Effector memory CD8-positive, alpha-beta T cell (primary cell): ENCODE measurements at places on chromosomes 12 and 14.

- H3K4me1 ChIP-seq, result no peaks in the 10 kb centered on the region
- no peak overlapping the region for H3K4me3 ChIP-seq
- peaks cover 25% of the 10 kb centered on the region for H3K27me3 ChIP-seq
Observed at GRCh38 chr12:39144613-39145061, 239.2 kb upstream of the CPNE8 start.

GRCh38 chr14:36524220-36524837 is 4.3 kb upstream of the NKX2-1 start:
- H3K27me3 ChIP-seq, result peaks cover 58% of the 10 kb centered on the region
- DNase-seq, result no peak
- H3K4me3 ChIP-seq, result no peak overlapping the region
- peaks cover 3% of the 10 kb centered on the region for H3K4me1 ChIP-seq
- H3K27ac ChIP-seq, result no peak overlapping the region
- H3K36me3 ChIP-seq, result no peaks in the 10 kb centered on the region

DNA sequence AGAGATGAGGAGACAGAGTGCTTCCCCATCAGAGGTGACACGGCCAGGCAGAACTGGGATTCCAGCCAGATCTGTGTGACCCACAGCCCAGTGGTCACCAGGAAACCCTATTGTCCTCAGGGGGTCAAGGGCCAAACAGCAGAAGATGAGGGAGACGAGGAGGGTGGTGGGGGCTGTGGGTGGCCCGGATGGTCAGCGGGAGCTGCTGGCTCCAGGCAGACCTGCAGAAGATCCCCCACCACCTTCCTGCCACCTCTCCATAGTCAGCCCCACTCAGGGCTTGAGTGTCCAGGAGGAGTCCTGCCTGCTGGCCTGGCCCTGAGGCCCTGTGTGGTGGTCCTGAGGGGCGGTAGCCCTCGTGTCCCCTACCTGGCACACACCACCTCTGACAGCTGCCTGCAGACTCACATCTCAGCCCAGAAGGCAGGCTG is 136.8 kb downstream of the CALM1 start:
- H3K36me3 ChIP-seq, result peaks cover 3% of the 10 kb centered on the region
- H3K4me3 ChIP-seq, result no peak overlapping the region
- H3K27ac ChIP-seq, result peak overlapping the region; percentile 55

DNA sequence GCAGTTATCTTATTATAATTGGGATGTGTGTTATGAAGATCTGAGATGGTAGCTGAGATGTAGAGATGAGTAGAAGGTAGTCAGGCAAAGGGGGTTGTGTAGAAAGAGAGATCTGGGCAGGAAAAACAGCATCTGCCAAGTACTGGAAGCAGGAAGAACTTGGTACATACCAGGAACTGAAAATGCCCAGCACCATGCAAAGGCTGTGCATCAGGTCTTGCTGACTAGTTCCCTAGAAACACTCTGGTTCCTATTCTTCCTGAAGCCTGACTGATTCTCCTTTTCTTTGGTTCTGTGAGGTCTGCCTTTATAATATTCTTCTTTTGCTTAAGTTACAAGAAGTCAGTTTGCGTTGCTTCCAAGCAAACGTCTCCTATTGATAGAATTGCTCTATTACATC is 6.7 kb upstream of the NFATC4 start:
- H3K4me3 ChIP-seq, result no peak overlapping the region
- DNase-seq, result no peak
- H3K4me1 ChIP-seq, result peaks cover 9% of the 10 kb centered on the region
- H3K27ac ChIP-seq, result no peak overlapping the region
- H3K27me3 ChIP-seq, result peaks cover 53% of the 10 kb centered on the region

DNA sequence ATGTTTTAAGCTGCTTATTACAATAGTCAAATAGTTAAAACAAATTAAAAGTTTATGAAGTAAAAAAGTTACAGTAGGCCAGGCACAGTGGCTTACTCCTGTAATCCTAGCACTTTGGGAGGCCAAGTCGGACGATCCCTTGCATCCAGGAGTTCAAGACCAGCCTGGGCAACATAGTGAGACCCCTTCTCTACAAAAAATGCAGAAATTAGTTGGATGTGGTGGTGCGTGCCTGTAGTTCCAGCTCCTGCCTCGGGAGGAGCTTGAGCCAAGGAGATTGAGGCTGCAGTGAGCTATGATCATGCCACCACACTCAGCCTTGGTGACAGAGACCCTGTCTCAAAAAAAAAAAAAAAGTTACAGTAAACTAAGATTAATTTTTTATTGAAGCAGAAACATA is 142.6 kb downstream of the MIPOL1 start:
- DNase-seq, result no peak
- H3K4me1 ChIP-seq, result no peaks in the 10 kb centered on the region
- H3K4me3 ChIP-seq, result no peak overlapping the region
- no peak overlapping the region for H3K27ac ChIP-seq
- no peaks in the 10 kb centered on the region for H3K27me3 ChIP-seq

DNA sequence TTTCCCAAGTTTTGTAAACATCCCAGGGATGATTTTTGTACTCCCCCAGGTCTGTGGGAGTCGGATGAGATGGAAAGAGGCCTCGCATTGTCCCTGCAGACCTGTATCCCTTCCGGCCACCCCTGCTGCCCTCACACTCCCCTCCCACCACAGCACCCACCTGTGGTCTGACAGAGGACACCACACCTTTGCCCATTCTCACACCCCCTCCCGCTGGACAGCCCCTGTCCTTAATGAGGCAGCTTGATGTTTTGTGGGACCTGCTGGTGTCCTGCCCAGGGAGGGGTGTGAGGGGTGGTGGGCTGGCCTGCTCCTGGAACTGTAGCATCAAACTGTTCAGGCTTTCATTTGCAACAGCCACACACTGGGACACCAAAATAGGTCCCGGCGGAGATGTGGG is 71.3 kb downstream of the EID3 start:
- H3K4me3 ChIP-seq, result no peak overlapping the region
- H3K27me3 ChIP-seq, result no peaks in the 10 kb centered on the region
- H3K36me3 ChIP-seq, result peaks cover 3% of the 10 kb centered on the region
- H3K4me1 ChIP-seq, result peaks cover 9% of the 10 kb centered on the region
- DNase-seq, result no peak

GRCh38 chr12:73124480-73124879 is 852.3 kb downstream of the TRHDE start:
- H3K4me3 ChIP-seq, result no peak overlapping the region
- H3K36me3 ChIP-seq, result no peaks in the 10 kb centered on the region
- no peak overlapping the region for H3K27ac ChIP-seq
- H3K27me3 ChIP-seq, result no peaks in the 10 kb centered on the region
- H3K4me1 ChIP-seq, result no peaks in the 10 kb centered on the region

DNA sequence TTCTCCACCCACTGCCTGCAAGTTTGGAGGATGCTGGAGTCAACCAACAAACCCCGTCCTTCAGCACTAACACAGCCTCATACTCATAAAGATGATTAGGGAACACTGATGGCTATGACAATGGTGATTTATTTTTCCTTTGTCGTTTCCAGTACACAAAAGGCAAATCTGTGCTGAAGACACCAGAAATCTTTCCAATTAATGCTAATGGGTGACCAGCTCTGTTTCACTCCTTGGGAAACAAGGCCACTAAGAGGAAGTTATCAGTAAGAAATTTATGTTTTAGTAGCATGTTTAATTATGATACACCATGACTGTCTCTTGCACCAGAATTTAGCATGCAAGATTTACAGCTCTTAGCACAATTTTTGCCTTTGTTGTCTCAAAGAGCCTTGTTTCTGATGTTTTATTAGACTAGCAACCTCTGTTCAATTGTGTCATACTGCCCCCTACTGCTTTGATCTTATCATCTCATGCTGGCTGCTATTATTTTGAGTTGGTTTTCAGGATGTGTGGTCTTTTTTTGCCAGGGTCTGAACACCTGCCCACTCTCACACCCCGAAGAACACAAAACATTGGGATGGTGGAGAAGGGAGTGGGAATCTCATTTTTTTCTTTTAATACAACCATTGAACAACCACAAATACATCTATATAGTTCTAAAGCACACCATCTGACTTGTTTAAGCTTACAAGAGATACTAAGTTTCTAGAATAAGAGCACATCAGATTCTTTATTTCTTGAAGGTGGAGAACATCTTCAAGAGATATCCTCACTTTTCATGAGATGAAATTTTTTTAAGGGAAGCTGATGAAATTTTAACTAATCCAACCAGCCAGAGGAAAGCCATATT is 160.9 kb downstream of the SPTSSA start:
- H3K27me3 ChIP-seq, result peaks cover 24% of the 10 kb centered on the region
- no peaks in the 10 kb centered on the region for H3K36me3 ChIP-seq
- no peak overlapping the region for H3K27ac ChIP-seq
- no peak overlapping the region for H3K4me3 ChIP-seq
- DNase-seq, result no peak

- H3K36me3 ChIP-seq, result no peaks in the 10 kb centered on the region
- H3K27me3 ChIP-seq, result no peaks in the 10 kb centered on the region
- no peaks in the 10 kb centered on the region for H3K4me1 ChIP-seq
- H3K4me3 ChIP-seq, result no peak overlapping the region
- H3K27ac ChIP-seq, result no peak overlapping the region
Observed at GRCh38 chr12:84810611-84811010, 102.0 kb downstream of the SLC6A15 start.

DNA sequence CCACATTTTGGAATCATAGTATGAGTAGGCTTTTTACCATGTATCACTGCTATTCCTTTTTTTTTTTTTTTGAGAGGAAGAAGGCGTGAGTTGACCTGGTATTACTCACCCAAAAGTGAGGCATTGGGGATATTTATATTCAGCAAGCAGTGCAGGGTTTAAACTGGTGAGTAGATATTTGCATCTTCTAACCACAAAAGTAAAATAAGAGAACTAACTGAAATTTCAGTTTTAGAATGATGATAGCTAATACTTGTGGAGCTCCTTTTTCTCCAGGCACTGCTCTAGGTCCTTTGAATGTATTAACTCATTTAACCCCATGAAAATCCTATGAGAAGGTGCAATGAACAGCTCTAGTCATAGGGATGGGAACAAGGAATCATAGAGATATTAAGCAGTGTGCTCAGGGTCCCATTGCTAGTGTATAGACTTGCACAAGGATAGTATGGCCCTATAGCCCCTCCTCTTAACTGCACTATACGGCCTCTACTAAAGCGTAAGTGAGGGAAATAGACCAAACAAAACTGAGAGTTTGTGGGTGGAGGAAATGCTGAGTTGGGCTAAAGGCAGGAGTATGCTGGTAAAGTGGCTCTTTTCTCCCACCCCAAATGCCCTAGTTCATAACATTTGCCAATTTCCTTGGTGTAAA is 104.3 kb upstream of the MAX start:
- peaks cover 7% of the 10 kb centered on the region for H3K36me3 ChIP-seq
- peak overlapping the region; percentile 79 for H3K27ac ChIP-seq
- H3K4me1 ChIP-seq, result peaks cover 36% of the 10 kb centered on the region
- DNase-seq, result no peak

DNA sequence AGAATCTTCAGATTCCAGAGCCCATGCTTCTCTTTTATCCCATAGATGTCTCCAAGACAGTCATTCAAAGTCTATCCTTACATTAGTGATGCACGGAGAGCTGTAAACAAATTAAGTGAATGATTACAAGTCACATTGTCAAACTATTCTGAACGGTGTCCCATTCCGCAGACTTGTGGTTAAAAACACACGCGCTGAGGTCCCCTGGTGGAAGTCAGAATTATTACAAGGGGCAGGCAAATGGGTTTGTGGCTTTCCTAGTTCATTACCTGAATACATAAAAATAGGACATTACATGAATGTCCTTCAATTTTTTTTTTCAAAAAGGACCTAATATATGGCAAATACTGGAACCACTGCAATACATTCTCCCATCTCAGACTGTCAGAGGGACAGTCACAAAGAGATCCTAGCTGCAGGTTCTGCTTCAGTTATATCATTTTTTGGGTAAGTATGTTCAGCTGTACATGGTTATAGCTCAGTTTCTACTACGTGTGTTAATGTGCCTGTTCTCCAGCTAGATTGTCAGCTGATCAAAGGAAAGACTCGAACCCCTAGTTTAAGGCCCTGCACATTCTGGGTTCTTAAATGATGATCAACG is 53.1 kb upstream of the STON2 start:
- DNase-seq, result peak; percentile 50
- no peak overlapping the region for H3K4me3 ChIP-seq
- no peak overlapping the region for H3K27ac ChIP-seq
- peaks cover 7% of the 10 kb centered on the region for H3K4me1 ChIP-seq
- no peaks in the 10 kb centered on the region for H3K36me3 ChIP-seq
- H3K27me3 ChIP-seq, result peaks cover 32% of the 10 kb centered on the region

GRCh38 chr12:5549011-5549410 is 117.1 kb downstream of the NTF3 start:
- no peak overlapping the region for H3K4me3 ChIP-seq
- peaks cover 16% of the 10 kb centered on the region for H3K27me3 ChIP-seq
- H3K27ac ChIP-seq, result no peak overlapping the region
- no peak for DNase-seq
- H3K36me3 ChIP-seq, result no peaks in the 10 kb centered on the region
- no peaks in the 10 kb centered on the region for H3K4me1 ChIP-seq

DNA sequence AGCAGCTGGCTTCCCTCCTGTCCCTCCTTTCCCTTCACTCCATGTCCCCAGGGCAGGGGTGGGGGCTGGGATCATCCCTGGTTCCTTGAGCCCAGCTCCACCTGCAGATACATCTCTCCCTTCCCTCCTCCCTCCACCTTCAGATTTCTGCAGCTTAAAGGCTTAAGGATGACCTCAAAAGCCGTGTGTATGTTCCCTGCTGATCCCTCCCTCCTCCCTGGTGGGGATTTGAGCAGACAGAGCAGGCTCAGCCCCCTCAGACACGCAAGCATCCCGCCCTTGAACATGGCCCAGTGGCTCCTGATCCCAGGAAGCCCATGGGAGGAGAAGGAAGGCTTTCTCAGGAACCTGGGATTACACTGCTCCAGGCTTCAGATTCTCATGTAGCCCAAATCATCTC is 82.9 kb upstream of the RIN3 start:
- peak overlapping the region; percentile 39 for H3K27ac ChIP-seq
- H3K36me3 ChIP-seq, result peaks cover 3% of the 10 kb centered on the region
- peaks cover 6% of the 10 kb centered on the region for H3K4me1 ChIP-seq
- DNase-seq, result no peak
- H3K4me3 ChIP-seq, result no peak overlapping the region
- no peaks in the 10 kb centered on the region for H3K27me3 ChIP-seq

DNA sequence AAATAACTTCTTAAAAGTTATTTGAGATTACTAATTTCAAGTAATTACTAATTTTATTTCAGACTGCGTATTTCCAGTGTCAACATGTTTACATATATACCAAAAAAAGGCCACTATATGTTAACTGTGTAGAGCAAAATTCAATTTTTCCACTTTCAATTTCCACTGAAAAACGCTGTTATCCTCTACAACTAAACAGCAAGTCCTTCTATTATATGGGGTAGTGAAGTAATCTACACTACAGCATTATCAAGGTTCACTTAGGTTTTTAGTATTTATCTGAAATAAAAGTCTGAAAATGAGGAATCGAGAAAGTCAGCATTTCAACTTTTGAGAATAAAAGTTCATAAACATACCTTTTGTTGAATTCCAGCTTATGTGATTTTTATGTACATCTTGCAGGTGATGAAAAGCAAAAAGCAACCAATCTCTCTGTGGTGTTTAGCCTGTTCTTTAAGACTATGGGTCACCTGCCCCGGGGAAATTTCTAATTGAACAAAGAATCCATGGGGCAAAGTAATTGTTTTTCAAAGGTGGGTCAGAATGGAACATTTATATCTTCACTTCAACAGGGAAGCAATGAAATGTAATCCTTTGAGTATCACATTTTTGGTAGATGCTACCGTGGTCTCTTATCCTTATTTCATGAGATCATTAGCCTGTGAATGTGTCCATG is 3.3 kb downstream of the BTG1 start:
- H3K27me3 ChIP-seq, result no peaks in the 10 kb centered on the region
- DNase-seq, result no peak
- H3K4me3 ChIP-seq, result peak overlapping the region; percentile 98
- H3K36me3 ChIP-seq, result peaks cover 97% of the 10 kb centered on the region

- no peaks in the 10 kb centered on the region for H3K4me1 ChIP-seq
- no peaks in the 10 kb centered on the region for H3K27me3 ChIP-seq
- DNase-seq, result no peak
Observed at GRCh38 chr14:42664190-42664589, 1057.5 kb downstream of the LRFN5 start.
